ENCODE measurements at places on chromosomes 12 and 14.

GRCh38 chr12:63086149-63086915, 64.7 kb downstream of the AVPR1A start:
- DNase-seq: no peak

DNA sequence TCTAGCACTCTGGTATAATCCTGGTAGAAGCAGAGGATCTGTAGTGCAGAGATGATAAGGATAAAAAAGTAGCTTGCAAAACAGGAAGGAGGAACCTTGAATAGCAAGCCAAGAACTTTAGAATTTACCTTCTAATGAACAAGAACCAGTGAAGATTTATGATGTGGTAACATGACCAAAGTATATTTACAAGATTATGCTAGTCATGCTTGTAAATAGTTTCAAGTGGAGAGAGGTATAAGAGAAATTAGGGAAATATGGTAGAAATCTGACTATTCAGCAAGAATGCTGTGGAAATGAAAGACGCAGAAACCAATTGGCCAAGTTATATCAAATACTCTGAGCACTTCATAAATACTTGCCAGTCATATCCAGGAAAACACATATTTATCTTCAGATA, 47.8 kb downstream of the ERGIC2 start:
- no peak for DNase-seq

- DNase-seq: no peak
These were observed 195.0 kb upstream of the FOXG1 start for GRCh38 chr14:28571636-28572035.

DNA sequence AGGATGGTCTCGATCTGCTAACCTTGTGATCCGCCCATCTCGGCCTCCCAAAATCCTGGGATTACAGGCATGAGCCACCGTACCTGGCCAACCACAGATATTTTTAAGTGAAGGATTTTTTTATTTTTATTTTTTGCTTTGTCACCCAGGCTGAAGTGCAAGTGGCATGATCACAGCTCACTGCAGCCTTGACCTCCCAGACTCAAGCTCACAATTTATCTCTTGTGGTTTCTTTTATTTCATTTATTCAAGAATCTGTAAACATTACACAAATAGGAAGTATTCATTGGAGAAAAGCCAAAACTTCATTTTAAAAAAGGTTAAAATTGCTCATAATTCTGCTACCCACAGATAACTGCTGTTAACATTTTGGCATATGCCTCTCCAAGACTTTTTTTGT, 13.3 kb downstream of the MOAP1 start:
- no peak for DNase-seq

DNA sequence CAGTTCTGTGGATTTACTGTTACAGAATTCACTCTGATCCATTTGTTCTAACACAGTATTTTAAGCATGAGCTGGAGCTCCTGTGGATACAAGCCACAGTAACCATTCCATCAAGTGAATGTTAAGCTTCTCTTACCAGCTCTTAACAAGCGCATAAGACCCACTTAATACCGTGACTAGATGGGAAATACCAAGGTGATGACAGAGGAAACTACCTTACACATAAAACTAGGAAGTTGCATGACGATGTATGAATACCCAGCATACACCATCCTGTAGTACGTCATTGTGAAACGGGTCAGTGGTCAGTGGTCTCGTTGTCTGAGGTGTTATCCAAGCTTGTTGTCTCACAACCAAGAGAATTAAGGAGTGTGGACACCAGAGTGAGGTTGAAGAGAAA, 2.0 kb upstream of the GALC start:
- DNase-seq: no peak

GRCh38 chr14:20219033-20219432, 4.5 kb upstream of the OR11H6 start:
- no peak for DNase-seq

DNA sequence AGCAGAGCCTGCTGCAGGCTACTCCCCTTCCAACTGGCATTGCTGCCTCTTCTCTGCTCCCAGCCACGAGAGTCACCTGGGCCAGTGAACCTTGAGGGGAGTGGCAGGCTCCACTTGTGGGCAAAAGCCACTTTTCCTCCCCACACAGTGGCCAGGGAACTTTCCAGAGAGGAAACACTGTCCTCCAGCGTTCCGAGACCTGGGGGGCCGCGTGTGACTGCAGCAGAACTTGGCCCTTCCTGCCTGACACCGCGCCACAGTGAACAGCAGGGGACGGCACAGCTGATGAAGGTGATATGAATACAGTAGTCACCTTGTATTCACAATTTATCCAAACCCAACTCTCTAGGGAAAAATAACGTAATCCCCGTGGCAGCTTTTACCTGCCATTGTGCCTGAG, 114.9 kb downstream of the PIWIL1 start:
- no peak for DNase-seq

GRCh38 chr14:81517798-81518398, 15.8 kb downstream of the SEL1L start:
- no peak for DNase-seq

- DNase-seq: no peak
These were observed 27.2 kb upstream of the RESF1 start for GRCh38 chr12:31931796-31932715.

DNA sequence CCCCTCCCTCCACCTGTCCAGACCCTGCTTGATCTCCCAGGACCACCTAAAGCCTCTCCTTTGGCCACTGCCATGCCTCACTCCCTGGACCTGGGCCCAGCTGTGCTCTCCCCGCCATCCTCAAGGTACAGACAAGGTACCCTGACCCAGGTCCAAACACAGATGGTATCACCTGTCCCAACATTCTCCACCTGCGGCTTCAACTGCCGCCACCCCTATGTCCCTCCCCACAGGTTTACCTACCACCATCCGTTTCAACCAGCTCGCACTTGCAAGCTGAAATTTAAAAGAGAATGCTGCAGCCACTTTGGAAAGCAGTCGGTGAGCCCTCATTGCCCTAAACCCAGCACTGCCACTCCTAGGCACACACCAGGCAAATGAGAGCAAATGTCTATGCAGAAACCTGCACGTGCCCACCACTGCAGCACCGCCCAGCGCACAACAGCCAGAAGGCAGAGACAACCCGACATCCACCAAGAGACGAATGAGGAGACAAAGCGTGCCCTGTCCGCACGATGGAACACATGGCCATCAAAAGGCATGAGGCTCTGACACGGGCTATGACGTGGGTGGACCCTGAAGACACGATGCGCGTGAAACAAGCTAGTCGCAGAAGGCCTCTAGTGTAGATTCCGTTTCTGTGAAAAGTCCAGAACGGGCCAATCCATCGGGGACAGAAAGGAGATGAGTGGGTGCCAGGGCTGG, 71.0 kb downstream of the RFLNA start:
- no peak for DNase-seq

GRCh38 chr12:80636832-80637231, 70.6 kb upstream of the MYF6 start:
- DNase-seq: no peak

GRCh38 chr14:61678975-61679374, 16.3 kb upstream of the HIF1A start:
- no peak for DNase-seq

DNA sequence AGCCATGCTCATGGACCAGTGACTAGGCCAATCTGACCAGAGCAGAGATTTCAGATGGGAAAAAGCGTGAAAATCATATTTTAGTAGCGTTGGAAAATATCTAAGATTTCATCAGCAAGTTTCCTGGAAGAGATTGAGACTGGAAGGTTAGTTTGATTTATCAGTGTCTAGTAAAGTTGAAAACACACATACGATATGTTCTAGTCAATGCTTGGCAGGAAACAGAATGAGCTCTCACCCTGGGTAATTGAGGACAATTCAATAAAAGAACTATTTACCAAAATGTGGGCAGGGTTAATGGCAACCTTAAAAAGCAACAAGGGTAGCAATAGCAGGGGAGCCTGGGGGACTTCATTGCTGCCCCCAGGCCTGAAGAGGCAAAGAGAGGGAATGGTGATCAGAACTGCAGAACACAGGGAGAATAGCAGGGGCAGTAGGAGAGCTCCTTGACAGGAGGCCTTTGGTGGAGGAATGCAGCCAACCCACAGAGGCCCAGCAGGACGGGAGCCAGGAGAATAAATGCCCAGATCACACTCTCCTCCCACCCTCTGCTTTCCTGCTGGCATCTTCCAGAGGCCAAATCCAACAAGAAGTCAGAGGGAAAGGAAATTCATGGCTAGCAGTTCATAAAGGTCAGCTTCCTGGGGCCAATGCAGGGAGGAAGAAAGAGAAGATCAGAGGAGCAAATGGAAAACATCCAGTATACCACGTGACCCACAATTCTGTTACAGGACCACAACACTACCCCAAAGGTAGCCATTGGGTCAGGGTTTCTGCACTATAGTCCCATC, 27.6 kb upstream of the LRP6 start:
- no peak for DNase-seq

DNA sequence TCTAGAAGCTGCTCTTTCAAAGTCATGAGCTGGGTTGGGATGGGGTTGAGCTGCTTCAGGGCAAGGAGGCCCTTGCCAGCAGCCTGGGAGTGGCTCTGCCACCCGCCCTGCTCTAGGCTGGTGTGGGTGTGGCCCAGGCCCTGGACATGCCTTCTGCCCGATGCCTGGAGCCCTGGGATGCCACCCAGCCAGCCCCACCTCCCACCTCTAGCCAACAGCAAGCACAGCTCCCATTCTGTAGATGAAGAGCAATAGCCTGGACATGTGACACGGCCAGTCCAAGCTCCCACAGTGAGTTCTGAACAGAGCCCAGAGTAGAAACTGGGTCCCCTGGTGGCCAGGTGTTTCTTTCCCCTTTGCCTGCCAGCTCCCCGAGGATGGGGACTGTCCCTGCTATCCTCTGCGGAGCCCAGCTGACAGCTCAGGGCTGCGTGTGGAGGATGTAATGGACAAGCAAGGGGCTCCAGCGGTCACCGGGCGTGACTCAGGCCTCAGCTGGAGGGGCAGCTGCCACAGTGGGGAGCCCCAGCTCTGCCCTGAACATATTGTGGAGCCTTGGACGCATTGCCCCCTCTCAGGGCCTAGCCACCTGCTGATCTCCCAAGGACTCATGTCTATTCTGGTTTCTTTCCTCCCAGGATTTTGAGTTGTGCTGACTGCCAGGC, 165.2 kb downstream of the TSPAN9 start:
- no peak for DNase-seq
